ENCODE measurements at places on chromosomes 2 and 18.

GRCh38 chr18:26357960-26358359, 131.7 kb downstream of the TAF4B start:
- DNase-seq, result no peak

- DNase-seq, result no peak
Measured at GRCh38 chr2:127932199-127932876, 46.6 kb upstream of the AMMECR1L start.

GRCh38 chr2:96759548-96759947, 1.2 kb upstream of the CNNM4 start:
- DNase-seq, result no peak

DNA sequence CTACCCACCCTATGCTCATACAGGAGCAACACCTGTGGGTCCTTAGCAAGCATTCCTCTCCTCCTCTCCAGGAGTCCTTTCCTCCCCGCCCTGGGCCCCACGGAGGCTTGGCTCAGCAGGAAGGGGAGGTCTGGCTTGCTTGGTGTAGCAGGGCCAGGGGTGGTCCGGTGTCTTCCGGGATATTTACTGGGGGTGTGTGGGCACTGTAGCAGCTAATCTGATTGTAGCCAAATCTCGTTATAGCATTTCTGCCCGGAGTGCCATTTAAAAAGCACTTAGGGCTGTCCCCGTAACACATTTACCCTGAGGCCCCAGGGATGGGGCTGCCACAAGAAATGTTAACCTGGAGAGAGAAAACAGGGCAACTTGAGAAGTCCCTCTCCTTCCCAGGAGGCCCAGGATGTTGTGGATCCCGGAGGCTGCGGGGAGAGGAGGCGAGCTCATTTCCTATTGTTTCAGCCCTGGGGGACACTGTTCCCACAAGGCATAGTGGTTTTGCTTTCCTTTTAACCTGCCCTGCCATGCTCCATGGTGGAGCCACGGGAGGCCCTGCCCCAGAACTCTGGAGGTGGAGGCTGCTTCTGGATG, 134.5 kb downstream of the CLIP4 start:
- no peak for DNase-seq

DNA sequence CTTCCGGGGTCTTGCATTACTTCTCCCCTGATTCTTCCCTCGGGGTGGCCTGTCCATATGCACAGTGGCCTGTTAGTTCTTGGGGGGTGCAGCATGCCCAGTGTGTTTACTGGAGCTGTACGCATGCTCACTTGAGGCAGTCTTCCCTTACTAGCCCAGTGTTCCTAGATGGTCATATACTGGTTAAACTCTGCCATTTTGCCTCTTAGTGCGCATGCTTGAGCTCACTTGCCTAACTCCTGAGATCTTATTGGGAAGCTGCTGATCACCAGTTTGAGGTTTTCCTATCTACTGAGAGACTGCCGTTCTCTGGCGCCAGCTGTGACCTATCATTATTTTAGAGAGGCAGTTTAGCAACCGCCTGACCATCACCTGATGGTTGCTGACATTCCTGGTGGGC, 571.2 kb downstream of the ADCYAP1 start:
- no peak for DNase-seq

GRCh38 chr18:76658627-76659026, 163.6 kb upstream of the ZNF516 start:
- DNase-seq, result no peak

DNA sequence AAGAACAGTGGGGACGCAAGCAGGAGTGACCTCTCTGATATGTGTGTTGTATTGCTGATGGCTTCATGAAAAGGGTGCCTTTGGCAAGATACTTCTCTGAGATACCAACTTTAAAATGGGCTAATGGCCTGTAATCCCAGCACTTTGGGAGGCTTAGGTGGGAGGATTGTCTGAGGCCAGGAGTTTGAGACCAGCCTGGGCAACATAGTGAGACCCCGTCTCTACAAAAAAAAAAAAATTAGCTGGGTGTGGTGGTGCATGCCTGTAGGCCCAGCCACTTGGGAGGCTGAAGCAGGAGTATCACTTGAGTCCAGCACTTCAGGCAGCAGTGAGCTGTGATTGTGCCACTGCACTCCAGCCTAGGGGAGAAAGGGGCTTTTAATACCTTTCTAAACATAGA, 9.8 kb downstream of the BIRC6 start:
- DNase-seq, result no peak

DNA sequence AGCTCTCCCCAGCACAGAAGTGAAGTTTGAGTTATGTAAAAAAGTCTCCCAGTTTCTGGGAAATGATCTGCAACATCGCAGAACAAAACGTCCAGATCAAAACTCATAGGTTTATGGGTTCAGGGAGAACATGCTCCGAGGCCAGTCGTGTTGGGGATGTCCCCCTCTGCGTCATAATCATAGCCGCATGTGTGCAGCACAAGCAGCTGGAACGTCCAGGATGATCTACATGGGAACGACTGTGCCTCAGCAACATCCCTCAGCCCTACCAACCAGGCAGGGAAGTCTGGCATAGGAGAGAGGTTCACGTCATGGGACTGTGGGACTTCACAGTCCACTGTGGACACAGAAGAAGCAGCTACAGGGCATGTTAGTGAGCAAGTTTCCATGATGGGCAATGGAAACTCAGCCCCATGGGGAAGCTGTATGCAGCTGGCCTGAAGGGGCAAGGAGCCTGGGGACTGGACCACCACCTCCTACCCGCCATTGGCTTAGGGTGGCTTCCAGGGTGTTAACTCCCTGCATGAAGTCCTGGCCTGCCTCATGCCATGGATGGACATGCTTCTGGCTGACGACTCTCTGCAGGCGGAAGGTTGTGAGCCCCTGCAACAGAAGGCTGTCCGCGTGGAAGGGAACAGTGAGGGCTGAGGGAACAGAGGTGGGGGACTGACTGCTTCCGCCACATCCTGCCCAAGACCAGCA, 96.9 kb downstream of the COPS8 start:
- DNase-seq, result no peak

DNA sequence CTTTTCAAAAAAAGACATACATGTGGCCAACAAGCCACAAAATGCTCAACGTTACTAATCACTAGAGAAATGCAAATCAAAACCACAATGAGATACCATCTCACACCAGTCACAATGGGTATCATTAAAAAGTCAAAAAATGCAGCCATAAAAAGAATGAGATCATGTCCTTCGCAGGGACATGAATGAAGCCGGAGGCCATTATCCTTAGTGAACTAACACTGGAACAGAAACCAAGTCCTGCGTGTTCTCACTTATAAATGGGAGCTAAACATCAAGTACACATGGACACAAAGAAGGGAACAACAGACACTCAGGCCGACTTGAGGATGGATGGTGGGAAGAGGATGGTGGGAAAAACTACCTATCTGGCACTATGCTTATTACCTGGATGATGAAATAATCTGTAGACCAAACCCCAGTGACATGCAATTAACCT, 17.8 kb upstream of the ATL2 start:
- DNase-seq, result no peak

- no peak for DNase-seq
Measured at GRCh38 chr18:49725809-49726674, 87.3 kb downstream of the ACAA2 start.

- peak; percentile 66 for DNase-seq
Measured at GRCh38 chr2:199850718-199851500, at the start of gene FTCDNL1. Gene FTCDNL1 (minus strand): TSS chr2:199851192. CDS start chr2:199848962, 2,230 bp downstream.

- no peak for DNase-seq
Measured at GRCh38 chr2:3654531-3655225, 3.3 kb upstream of the ALLC start.
